NK-92 treated with Interleukin-12 subunit alpha and Interleukin-12 subunit beta, amount 100 ng/mL, for 24 hours (cell line): ENCODE measurements at places on chromosomes 4 and X.

DNA sequence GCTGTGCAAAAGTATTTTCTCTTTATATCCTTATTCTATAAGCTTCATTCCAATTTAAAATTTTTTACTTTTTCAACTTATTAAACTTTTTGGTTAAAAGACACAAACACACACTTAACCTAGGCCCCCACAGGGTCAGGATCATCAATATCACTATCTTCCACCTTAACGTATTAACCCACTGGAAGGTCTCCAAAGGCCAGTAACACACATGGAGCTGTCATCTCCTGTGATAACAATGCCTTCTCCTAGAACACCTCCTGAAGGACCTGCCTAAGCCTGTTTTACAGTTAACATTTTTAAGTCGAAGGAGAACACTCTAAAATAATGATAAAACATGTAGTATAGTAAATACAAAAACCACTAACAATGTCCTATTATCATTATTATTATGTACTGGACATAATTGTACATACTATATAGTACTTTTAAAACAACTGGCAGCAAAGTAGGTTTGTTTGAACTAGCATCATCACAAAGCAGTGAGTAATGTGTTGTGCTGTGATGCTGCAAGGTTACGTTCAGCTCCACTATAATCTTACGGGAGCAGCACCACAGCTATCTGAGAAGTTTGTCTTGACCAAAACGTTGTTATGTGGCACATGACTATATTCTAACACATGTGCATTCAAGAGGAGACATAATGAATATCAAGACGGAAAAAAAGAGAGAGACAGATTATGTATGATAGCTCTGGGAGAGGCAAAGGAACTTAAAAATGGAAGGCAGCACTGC, 33.7 kb downstream of the DHX15 start:
- no peak for DNase-seq

DNA sequence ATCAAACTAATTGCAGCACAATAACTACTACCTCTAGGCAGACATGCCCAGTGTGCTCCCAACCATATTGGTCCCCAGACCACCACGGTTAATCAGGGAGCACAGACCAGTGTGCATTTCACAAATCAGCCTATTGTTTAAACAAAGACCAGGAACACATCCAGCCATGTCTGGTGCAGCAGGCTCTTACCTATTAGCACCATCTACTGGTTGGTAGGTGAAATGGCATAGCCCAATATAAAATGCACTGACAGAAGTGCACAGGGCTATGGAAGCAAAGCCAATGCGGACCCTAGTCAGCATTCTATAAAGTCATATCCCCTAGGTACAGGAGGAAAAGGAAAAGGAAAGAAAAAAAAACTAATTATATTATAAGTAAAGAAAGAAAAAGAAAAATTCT, 15.5 kb upstream of the CYLC1 start:
- no peak for DNase-seq

- DNase-seq, result no peak
These were observed 85.8 kb downstream of the SLC10A7 start for GRCh38 chr4:146435962-146436361.

DNA sequence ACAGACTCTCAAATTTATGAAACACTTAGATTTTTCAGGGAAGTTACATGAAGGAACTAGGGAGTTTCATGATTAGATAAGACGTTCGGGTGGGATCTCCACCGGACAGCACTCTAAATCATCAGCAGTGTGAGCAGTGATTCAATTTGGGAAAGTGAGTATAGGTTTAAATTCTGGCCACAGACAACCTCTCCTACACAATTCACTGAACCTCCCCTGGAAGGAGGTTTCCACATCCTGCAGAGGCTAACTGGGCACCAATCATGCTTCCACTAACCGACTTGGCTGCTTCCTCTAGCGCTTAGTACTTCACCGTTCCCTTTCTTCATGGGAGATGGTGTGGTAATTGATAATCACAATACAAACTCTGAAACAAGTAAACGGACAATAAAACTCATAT, 5.6 kb downstream of the CXCL9 start:
- no peak for DNase-seq

DNA sequence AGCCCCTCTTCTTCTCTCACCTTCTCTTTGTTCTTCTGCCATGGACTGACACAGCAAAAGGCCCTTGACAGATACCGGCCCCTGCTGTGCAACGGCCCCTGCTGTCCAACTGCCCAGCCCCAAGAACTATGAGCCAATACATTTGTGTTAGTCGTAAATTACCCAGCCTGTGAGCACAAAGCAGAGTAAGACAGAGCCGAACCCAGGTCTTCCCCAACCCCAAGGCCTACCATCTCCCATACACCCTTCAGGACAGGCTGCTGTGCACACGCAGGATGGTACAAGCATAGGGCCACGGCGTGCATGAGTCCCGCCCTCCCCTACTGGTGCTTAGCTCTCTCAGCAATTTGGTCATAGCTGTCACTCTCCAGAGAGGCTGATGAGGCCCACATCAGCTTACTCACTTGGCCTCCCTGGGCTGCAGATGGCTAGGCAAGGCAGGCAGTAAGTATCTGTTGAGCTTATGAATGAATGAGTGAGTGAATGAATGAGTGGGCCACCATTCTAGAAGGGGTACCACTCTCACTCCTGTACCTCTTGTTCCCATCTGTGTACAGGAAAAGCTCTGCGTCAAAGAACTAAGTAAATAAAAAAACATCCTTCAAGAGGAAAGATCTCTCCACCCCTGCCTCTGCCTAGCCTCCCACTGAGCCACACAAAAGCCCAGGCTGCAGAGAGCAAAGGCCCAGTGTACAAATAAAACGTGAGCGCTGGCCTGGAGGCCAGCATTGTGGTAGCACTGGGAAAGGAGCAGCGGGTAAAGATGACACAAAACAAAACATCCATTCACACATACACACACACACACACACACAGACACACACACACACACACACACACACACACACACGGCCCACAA, 13.9 kb downstream of the WDR1 start:
- DNase-seq, result no peak

- no peak for DNase-seq
These were observed 17.0 kb upstream of the ADGRA3 start for GRCh38 chr4:22532896-22533295.

DNA sequence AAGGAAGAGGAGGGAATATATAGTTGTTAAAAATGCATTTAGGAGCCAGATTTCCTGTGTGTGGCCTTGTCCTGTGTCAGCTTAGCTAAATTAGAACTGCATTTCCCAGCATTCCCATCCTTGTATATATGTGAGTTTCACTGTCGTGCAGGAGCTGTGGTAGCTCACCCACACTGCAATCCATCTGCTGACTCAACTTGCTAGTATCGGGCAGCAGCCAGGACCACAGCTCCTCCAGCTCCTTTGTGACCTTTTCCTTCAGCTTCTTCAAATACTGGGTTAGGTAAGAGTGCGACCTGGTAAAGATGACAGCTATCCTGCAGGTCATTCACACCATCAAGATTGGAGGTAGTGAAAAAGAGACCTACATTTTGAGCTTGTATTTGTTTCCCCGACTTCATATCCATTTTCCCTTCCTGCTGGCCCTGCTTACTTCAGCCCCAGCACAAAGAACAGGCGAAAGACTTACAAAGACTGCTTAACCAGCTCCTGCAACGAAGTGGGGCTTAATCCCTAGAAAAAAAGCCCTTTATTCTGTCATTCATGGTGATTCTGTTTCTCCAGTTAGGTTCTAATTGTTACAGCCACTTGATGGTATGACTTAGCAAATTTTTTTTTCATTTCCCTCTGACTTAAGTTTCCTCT, 11.4 kb downstream of the ASIC5 start:
- DNase-seq, result no peak

DNA sequence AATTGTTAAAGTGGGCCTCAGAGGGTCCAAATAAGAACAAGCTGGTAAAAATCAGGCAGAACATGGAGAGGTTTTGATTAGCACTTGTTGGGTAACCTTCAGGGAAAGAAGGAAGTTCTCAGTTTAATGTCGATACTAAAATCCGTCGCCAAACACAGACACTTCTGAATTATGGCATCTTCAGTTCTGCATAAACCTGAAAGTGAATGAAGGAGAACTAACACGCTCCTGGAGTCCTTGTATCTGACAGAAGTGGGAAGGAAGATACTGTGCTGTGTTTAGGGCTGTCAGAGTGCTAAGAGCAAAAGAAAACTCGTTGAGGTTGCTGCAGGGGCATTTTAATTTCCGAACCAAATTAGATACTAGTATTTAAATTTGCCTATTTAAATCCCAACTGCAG, 106.2 kb downstream of the TMA16 start:
- no peak for DNase-seq

GRCh38 chrX:119399772-119400101, 601 bp downstream of the SLC25A43 start:
- DNase-seq, result no peak

- DNase-seq, result no peak
These were observed 61.2 kb downstream of the TSC22D3 start for GRCh38 chrX:107714206-107714891.

DNA sequence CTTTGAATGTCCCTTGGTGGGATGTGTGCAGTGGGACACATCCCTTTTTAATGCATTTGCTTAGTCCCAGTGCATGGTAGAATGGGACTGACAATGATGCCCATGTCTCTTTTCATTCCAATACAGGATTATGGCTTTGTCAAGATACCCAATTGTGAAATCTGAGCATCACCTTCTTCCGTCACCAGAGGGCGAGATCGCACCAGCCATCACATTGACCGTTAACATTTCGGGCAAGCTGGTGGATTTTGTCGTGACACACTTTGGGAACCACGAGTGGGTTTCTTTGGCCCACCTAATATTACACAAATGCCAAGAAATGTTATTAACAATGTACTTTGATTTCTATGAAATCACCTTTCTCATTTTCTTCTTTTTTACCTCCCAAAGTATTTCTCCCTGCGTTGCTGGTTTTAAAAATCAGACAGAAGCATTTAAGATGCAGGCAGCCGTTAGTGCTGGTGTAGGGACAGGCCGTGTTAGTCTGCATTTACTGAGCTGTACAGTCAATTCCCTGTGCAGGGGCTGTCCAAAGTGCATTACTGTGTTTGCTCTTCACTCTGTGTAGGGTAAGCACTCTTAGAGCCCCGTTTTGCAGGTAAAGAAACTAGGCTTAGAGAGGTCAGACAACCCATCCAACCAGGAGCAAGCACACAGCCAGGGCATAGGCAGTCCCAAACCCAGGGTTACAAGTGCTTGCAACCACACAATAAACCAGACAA, 46.5 kb downstream of the CWH43 start:
- no peak for DNase-seq

GRCh38 chr4:56790691-56791091, 30.8 kb downstream of the SPINK2 start:
- no peak for DNase-seq

DNA sequence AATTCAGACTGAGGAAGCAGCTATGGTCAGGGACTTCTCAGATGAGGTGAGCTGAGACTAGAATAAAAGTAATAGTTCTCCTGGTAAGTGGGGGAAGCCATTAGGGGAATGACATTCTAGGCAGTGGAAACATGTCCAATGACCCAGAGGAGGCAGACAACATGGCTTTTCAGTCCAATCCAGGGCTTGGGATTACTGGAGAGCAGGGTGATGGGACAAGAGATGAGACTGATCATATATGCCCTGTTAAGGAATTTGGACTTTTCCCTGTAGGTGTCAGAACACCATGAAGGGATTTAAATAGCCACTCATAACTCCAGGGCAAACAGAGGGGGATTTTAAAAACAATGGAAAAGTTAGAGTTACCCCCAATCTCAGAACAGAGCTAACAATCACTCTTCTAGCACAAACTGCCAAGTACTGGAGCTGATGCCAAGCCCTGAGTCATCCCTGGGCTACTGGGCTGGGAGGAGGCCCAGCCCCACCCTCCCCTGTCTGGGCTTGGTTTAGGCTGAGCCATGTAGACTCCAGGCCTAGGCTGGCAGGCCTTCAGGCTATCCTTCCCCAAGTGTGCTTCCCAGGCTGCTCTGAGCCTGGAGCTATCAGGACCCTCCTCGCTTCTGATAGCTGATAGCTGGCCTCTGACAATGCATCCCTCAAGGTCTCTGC, 22.7 kb upstream of the MSN start:
- no peak for DNase-seq

- no peak for DNase-seq
These were observed 830 bp upstream of the SHROOM2 start for GRCh38 chrX:9785254-9785943.
